Inflammatory macrophage treated with lipopolysaccharide for 1 hour (primary cell): ENCODE measurements at places on chromosomes 5 and 9.

DNA sequence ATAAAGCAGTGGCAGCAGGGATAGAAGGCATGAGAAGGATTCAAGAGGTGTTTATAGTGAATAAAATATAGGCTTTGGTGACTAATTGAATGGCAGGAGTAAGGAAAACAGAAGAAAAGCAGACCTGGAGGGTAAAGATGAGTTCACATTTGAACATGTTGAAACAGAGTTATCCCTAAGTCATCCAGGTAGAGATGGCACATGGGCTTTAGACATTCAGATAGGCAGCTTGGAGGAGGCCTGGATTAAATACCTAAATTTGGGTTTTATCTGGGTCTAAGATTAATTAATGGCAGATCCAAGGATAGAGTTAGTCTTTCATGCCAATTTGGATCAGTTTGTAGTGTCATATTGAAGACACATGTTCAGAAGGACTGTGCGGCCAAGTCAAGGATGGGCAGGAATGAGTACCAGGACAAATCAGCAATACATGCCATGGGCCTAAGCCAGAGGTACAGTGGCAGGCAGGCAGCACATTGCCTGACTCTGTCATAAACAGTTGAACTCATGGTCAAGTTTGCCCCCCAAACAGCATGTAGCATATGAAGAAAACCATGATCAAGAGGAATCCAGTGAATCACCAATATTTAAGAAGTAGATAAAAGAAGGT, 115.5 kb upstream of the SLC12A2 start:
- DNase-seq: no peak

DNA sequence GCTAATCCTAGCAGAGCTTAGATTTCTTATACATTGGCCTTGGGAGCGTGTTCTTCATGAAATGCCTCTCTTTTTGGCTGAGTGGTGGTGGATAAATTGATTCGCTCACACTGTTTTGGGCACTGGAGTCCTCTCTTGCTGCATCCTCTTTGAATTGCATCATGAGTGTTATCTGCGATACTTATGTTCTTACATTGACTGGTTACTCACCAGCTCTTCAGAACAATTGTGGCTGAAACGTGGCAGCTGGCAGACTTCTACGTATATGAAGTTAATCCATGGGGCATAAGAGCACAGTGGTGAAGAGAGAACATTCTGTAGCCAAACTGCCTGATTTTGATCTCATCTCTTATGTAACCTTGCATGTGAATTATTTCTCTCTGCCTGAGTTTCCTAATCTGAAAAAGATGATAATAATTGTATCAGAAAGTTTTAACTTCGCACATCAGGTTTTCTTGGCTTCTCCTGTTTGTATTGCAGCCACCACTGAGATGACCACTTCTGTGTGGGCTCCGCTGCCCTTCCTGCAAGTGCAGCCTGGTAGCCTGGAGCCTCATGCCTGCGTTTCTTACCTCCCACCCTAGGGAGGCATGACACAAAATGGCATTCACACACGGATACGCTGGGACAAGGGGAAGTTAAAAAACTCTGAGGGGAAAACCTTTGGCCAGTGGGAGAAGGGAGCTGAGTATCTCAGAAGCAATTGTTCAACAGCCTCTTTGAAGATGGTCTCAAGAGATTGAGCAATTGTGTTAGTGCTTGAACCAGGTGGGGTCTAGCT, 295.2 kb downstream of the ARHGAP26 start:
- DNase-seq: peak; percentile 51

- no peak for DNase-seq
Measured at GRCh38 chr5:122435234-122435633, 123.2 kb downstream of the SNCAIP start.

- no peak for DNase-seq
Measured at GRCh38 chr5:74116266-74116665, 490.3 kb downstream of the ARHGEF28 start.

GRCh38 chr5:124519396-124519795, 227.0 kb downstream of the ZNF608 start:
- no peak for DNase-seq

GRCh38 chr5:17081142-17081541, 136.3 kb upstream of the BASP1 start:
- DNase-seq: no peak

- DNase-seq: no peak
Measured at GRCh38 chr5:121851643-121852574, at the start of gene FTMT. Gene FTMT (plus strand): TSS chr5:121851882. CDS start chr5:121851964, 82 bp downstream.

- no peak for DNase-seq
Measured at GRCh38 chr9:11577522-11577921, 964.7 kb upstream of the PTPRD start.

DNA sequence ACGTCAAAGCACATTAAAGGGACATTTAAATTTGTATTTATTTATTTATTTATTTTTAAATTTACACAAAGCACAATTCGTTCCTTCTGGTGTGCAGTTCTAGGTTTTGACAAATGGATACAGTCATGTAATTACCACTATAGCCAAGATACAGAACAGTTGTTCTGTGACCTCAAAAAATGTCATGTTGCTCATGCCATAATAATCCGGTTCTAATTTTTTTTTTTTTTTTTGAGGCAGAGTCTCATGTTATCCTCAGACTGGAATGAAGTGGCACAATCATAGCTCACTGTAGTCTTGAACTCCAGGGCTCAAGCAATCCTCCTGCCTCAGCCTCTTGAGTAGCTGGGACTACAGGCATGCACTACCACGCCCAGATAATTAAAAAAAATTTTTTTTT, 7.8 kb downstream of the IGFBPL1 start:
- DNase-seq: no peak

GRCh38 chr5:122105909-122106308, 23.4 kb upstream of the ZNF474 start:
- no peak for DNase-seq

- DNase-seq: no peak
Measured at GRCh38 chr5:54656261-54656728, 138.7 kb downstream of the SNX18 start.

- DNase-seq: no peak
Measured at GRCh38 chr9:127012250-127012649, 97.7 kb downstream of the RALGPS1 start.

- DNase-seq: no peak
Measured at GRCh38 chr9:34555500-34555899, 32.7 kb upstream of the ENHO start.

DNA sequence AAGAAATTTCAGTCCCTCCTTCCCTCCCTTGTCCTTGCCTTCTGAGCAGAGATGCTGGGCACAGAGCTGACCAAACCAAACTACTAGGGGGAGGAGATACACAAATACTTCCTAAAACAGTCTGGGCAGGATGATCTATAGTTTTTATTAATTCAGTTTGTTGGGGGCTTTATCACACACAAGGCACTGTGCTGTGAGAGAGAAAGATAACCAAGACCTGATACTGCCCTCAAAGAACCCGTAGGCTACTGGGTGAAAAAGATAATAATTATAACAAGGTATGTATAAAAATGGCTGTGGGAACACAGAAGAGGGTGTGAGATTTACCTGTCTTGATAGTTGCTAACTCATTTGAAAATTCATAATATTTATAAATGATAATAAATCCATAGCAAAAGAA, 354.7 kb downstream of the NDUFS4 start:
- no peak for DNase-seq

GRCh38 chr5:154513669-154514084, 35.6 kb upstream of the HAND1 start:
- DNase-seq: no peak
